Stimulated activated CD4-positive, alpha-beta T cell treated with anti-CD3 and anti-CD28 coated beads, Interleukin-1b, Interleukin-23, amount 100 ng/mL, for 24 hours (primary cell): ENCODE measurements at places on chromosomes 6 and 20.

DNA sequence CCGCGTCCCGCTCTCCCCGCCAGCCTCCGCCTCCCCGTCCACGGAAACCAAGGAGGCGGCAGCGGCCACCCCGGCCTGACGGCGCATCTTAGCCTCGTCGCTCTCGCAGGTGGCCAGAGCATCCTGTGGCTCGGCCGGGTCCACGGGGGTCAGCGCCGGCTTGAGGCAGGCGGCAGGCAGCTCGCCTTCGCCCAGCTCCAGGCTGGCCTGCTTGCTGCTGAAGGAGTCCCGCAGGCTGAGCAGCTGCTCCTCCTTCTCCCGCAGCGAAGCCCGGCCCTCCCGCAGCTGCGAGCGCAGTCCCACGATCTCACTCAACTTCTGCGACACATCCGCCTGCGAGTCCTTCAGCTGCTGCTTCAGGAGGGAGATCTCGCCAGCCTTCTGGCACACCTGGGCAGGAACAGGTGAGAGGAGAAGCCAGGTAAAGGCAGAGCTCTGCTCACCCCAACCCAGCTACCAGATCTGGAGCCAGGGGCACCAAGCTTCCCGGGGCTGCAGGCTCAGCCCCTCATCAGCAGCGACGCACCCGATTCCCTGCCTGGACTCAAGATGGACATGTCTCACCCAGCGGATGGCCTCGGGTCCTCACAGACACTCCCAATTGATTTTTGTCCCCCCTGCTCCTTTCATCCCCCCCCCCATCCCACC is 5.2 kb upstream of the FASTKD5 start:
- no peak for DNase-seq

DNA sequence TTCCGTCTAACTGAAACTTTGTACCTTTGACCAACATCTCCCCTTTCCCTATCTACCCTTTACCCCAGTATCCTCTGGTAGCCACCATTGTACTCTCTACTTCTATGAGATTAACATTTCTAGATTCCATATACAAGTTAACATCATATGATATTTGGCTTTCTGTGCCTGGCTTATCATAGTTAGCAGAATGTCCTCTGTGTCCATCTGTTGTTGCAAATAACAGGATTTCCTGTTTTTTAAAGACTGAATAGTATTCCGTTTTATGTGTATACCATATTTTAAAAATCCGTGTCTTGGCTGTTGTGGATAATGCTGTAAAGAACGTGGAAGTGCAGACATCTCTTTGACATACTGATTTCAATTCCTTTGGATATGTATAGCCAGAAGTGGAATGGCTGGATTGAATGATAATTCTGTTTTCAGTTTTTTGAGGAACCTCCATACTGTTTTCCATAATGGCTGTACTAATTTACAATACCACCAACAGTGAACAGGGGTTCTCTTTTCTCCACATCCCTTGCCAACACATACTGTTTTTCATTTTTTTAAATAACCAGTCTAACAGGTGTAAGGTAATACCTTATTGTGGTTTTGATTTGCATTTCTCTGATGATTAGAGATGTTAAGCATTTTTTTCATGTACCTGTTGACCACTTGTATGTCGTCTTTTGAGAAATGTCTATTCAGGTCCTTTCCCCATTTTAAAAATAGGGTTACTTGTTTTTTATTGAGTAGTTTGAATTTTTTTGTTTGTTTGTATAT is 53.8 kb downstream of the CDC5L start:
- no peak for DNase-seq

- no peak for DNase-seq
Observed at GRCh38 chr6:107532706-107533105, 42.8 kb downstream of the SOBP start.

DNA sequence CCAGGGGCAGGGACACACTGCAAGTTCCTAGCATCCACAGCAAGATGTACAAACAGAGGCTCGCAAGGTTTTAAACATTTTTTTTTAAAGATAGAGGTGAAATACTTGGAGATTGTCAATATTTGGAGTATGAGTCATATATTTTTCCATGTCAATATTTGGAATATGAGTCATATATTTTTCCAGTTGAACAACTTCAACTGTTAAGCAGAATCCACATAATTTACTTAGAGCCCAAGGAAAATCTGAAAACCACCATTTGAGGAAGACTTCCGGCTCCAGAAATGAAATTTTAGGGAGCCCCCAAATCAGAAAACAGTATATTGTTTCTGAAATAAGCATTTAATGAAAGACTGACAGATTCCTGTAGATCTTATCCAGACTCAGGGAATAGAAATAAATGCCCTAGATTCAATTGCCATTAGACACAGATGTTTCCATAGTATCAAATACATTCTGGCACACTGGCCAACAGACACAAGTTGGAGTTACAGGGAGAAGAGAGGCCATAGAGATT is 51.6 kb upstream of the FAM184A start:
- DNase-seq, result no peak

GRCh38 chr6:166604911-166605310 is 18.4 kb upstream of the RAMACL start:
- no peak for DNase-seq
